ENCODE measurements at places on chromosomes 1 and 21.

DNA sequence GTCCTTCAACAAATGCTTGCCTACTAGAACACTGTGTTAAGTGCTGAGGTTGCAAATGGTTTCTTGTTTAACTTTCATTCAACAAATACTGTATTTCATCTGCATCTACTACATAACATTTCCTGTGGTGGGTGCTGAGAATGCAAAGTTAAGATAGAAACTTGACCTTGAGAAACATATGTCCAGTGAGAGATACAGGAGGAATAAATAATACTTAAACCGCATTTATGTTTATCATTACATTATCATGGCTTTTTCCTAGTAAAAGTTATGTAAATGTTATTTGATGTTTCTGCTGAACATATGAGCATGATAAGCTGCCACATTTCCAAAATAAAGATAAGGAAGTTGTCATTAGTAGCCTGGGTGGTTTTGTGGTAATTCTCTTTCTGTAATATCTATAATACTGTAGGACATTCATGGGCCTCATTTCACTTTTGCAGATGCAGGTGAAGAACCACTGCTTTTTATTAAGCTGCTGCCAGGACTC is 590.4 kb downstream of the PLPP3 start:
- no peak for DNase-seq

- no peak for DNase-seq
Observed at GRCh38 chr1:186476264-186477040, 15.5 kb upstream of the PDC start.

- no peak for DNase-seq
Observed at GRCh38 chr1:220511785-220512184, 16.2 kb upstream of the MARK1 start.

DNA sequence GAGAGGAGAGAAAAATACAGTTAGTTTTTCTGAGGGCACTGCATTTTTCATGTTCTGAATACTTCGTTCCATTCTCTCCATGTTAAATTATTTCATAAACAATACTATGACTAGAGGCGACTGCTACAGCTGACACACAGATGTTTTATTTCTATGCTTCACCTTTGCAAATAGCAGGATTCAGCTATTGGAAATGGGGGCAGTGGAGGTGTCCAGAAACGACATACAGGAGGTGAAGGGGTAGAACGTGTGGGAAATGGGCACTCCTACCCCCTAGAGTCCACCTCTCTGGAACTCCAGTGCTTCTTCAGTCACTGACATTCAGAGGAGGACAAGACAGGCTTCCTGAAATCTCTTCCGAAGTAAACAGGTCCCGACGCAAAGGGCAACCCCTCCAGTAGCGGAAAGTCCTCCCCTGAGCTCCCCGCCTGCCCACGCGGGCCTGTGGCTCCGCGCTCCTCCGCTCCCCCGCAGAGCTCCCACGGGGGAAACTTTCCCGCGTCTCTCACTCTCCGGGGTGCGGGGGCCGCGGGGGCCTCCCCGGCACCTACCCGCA is 480 bp downstream of the DPYD start:
- DNase-seq = no peak

GRCh38 chr1:36776948-36777831 is 257.1 kb downstream of the GRIK3 start:
- no peak for DNase-seq

DNA sequence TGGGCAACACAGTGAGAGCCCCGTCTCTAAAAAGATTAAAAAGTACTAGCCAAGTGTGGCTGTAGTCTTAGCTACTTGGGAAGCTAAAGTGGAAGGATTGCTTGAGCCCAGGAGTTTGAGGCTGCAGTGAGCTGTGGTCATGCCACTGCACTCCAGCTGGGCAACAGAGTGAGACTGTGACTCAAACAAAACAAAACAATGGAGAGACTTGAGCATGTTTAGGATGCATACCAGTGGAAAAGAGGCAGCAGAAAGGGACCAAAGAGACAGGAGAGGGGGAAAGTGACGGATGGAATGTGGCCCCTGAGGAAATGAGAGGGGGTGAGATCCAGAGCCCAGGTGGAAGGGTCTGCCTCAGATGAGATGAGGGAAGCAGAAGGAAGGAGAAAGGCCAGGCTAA is 358.9 kb downstream of the RPS6KC1 start:
- DNase-seq = no peak

DNA sequence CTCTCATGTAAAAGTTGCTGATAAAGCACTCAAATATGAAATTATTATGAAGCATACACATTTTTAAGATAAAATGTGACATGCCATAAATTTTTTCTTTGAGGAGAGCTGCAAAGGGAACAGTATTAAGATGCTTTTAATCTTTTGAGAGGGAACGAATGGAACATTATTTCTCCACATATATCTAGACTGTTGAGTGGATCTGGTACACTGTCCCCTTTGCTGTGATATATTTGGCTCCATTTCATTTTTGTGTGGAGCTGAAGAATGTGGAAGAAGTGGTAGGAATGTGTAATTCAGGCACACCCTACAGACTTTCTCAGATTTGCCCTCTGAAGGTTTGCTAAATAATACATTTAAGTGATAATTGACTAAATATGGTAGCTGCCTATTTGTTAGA is 31.7 kb downstream of the PGM1 start:
- no peak for DNase-seq

- DNase-seq = peak; percentile 79
Observed at GRCh38 chr1:91744953-91745639, 140.9 kb downstream of the TGFBR3 start.

DNA sequence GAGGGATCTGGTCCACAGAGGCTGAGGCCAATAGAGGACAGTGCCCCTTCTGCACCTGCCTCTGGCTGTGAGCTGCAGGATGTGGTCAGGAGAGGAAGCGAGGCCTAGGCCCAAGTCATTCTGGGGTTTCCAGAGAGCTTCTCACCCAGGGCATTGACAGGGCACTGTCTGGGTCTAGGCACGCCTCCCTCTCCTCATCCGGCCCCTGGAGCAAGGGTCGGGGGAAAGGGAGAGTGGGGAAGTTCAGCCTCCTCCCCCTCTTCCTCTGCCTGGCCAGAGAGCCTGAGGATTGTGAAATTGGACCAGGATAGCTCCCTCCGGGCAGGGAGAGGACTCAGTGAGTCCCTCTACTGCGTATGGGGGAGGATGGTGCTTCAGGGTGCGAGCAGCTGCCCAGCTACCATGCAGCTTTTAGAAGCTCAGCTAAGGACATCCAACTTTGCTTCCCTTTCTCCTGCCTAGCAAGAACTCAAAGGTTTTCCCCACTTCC is 6.3 kb upstream of the INAVA start:
- DNase-seq = no peak

DNA sequence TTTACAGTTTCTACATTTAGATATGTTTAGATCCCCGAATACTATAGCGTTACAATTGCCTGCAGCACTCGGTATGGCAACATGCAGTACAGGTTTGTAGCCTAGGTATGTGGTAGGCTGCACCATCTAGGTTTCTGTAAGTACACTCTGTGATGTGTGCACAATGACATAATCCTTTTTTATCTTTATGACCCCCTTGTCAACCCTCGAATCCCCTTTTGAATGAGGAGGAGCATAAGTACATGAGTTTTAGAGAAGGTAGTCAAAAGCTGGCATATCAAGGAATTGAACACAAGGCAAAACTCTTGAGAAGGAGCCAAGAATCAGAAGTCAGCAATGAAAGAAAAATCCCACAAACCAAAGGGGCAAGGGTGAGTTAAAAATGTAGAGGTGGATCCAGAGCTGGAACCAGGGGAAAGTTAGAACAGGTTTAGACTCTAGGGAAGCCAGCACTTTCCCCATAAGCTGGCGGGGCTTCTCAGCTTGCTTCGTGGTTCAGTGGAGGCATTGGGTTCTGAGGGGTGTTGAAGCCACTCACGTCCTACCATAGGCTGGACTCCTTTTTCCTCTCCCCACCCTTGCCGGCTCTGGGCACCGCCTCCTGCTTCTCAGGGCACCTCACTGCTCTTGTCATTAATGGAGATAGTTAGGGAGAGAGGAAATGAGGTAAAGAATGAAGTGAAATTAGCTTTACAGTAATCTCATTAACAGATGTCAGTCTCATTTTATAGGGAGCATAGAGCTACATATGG is 31.3 kb downstream of the OLFML3 start:
- no peak for DNase-seq

GRCh38 chr1:117120774-117121588 is 568 bp downstream of the TRIM45 start:
- no peak for DNase-seq

DNA sequence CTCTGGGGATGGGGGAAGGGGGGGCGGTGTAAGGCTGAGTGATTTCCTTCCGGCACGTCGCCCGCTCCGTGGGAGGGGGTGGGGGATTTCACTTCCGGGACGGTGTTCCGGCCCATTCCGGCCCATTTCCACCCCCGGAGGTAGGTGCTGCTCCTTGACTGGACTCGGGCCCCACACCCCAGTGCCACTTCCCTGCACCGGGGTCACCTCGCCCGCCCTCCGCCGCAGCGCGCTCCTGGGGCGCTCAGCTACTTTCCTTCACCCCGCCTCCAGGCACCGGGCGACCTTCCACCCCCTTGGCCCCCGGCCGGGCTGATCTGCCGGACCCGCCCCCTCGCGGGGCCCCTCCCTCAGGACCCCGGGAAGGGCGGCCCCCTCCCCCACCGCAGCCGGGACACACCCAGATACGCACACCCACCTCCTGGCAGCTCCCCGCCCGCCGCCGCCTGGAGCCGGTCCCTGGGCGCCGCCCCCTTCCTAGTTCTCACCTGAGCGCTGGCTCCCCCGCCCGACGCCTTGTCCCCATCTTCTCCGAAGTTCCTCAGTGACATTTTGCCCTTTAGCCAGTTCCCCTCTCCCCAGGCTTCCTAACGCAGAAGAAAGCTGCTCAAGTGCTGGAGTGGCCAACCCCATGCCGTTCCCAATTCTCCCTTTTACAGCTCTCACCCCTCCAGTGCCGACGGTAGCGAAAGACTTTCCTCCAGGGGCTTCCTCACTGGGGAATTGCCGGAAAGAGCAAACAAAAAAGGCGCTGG is at the start of gene ZBTB37:
TSS of gene ZBTB37 (plus strand) at position 115 of the 755 bp plus-strand sequence. CDS start 1,846 bp downstream, outside the sequence.
- peak; percentile 91 for DNase-seq

DNA sequence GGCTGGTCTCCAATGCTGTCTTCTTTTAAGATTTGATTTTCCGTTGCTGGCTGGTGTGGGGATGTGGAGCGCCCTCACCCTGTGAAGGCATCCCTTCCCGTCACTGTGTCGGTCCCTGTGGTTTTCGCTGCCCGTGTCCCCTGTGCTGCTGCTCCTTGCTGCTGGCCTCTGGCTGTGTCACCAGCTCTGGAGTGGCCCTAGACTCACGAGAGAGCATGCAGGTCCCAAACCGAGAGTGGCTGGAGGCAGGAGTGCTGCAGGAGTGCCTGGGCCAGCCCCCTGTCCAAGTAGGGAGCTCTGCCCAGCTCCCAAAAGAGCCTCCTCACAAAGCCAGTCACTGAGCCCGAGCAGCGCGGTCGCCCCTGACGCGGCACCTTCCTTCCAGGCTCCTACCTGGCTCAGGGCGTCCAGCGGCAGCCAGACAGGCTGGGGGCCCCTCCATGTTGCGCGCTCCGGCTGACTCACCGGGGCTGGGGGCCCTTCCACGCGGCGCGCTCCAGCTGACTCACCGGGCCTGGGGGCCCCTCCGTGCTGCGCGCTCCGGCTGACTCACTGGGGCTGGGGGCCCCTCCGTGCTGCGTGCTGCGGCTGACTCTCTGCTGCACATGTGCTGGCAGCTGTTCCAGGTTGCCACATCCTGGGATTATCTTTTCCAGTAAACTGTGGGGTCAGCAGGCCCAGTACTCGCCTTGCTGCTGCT is 106.7 kb upstream of the COL6A1 start:
- peak; percentile 56 for DNase-seq

Data from sciatic nerve (tissue), 2 donors.